ENCODE measurements at places on chromosomes 1 and 21.

DNA sequence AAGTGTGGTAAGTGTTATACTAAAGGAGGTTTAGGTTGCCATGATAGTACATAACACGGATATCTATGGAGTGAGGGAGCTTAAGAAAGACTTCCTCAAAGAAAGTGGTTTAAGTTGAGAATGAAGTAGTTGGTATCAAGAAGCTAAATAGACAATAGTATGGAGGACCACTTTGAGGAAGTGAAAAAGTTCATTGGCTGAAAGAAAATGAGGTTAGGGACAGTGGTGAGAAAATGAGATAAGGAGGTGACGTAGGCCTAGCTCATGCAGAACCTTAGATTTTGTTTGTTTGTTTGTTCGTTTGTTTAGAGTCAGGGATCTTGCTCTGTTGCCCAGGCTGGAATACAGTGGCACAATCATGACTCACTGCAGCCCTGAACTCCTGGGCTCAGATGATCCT, 72.2 kb upstream of the PPIH start:
- DNase-seq: no peak

GRCh38 chr1:2945821-2946231, 75.4 kb upstream of the ACTRT2 start:
- DNase-seq: no peak

- DNase-seq: no peak
These were observed 128.3 kb downstream of the ELAVL4 start for GRCh38 chr1:50237056-50237455.

- DNase-seq: no peak
These were observed 470 bp upstream of the RTCA start for GRCh38 chr1:100265562-100265930.

DNA sequence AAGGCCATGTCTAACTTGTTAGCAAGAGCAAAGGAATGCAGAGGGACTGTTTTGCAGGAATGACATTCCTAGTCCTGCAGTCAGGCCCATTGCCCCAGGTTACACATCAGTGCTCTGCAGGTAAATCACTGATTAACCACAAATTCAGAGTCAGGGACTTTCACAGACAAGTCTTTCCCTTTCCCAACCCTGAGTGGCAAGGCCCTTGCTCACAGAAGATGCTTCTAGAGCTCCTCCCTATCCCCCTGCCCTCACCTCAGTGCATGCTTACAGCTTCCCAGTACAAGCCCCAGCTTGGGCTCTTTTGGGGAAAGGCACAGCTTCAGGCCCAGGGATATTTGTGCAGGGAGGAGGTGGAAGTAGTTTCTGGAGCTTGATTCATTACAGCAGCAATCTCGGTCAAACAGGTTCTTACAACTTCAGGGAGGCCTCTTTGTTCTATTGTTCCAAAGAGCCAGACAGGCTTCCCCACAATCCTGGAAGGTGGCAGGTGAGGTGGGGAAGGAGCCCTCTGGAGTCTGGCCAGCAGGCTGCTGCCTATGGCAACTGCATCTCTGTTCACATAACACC, 53.9 kb downstream of the CASQ2 start:
- DNase-seq: no peak

DNA sequence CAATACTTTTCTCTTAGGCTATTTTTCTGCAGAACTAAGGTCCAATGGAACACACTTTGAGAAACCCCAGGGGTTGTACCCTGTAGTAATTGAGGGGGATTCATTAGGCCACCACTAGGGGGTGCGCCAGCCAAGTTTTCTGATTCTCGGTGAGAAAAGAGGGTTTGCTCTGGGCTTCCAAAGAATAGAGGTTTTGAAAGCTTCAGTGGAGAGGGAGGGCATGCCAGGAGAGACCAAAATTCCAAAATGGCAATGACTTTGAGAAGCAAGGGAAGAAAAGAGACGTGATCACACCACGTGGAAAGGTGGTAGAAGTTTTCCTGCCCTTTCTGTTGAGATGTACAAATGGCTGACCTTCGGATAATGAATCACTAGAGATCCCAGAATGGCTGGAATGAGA, 323.3 kb downstream of the RPS6KC1 start:
- DNase-seq: peak; percentile 72

DNA sequence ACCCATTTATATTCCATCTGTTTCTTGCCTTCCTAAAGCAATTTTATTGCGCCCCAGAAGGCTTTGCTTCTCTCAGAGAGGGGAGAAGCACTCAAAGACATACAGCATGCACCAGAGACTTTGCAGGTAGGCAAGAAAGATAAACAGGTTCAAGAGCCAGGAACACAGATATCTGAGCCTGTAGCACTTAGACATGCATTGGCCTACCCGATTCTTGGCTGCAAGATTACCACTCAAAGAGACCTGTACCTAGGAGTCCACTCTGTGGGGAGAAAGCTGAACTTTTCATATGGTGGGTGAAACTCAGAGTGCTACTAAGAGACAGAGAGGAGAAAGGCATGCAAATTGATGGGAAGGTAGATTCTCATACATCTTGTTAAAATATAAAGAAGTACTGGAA, 609.4 kb upstream of the PKN2 start:
- no peak for DNase-seq

DNA sequence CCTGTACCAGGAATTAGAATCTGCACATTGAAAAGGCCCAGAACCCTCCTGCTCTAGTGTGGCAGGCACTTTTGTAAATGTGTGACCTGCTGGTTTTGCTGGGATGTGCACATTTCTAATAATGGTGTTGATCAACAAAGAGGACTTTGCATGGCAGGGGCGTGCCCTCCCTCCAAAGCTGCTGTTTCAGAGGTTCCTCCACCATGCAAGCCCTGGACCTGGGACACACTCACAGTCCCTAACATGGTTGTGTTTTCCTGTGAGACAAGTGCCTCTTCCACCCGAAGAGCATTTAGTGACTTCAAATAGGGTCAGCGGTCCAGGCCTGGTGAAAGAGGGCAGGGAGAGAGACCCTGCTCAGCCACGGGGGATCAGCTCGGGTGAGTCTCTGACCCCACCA, 28.1 kb downstream of the TENT5C start:
- no peak for DNase-seq

DNA sequence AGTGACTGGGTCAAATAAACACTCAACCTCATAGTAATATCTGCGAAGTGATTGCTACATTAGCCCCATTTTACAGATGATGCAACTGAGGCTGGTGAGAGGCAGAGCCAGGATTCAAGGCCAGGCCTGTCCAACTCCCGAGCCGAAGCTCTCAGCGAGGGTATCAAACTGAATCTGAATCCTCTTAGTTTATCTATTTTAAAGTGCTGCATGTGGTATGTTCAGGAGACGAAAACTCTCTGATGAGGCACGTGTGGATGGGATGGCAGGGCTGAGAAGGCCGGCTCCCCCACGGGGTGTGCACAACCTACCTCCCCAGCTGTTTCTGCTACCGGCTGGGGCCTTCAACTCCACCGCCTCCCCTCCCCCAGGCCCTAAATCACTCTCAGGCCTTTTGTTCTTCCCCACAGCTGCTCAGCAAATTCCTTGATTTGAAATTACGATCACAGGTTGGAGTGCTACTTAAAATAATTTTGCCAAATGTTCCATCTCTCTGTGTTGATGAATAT, 171.8 kb downstream of the TOMM20 start:
- DNase-seq: no peak

GRCh38 chr21:41510500-41510899, 2.5 kb upstream of the TMPRSS2 start:
- no peak for DNase-seq

- no peak for DNase-seq
These were observed 26.6 kb downstream of the NUAK2 start for GRCh38 chr1:205294934-205295333.

DNA sequence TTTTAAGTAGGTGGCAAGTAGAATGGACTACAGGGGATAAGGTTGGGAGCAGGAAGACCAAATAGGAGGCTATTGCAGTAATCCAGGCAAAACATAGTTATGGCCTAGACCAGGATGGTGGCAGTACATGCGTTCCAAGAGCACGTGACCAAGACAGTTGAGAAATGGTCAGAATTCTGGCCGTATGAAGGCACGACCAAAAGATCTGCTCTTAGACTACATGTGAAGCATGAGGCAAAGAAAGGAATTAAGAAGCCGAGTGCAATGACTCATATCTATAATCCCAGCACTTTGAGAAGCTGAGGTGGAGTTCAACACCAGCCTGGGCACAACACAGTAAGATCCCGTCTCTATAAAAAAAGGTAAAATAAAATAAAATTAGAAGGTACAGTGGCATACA, 71.3 kb downstream of the LUZP1 start:
- DNase-seq: no peak

GRCh38 chr1:32991819-32992488, 27.3 kb upstream of the RNF19B start:
- DNase-seq: no peak

GRCh38 chr1:113241237-113241636, 149.1 kb upstream of the MAGI3 start:
- DNase-seq: no peak

DNA sequence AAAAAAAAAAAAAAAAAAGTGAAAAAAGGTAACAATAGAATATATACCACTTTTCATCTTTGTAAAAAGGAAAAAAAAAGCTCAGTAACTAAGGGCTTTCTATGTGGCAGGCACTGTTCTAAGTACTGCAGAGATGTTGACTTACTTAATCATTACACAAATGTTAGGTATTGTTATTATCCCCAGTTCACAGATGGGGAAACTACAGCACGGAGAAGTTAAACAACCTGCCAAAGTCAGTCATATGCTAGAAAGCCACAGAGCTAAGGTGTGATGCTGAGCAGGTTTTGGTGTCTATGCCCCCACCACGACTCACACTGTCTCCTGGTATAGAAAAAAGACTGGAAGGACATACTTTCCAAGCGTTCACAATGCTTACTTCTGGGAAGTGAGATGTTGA, 6.6 kb upstream of the PNRC2 start:
- no peak for DNase-seq

GRCh38 chr1:184545601-184546000, 158.8 kb downstream of the C1orf21 start:
- no peak for DNase-seq

DNA sequence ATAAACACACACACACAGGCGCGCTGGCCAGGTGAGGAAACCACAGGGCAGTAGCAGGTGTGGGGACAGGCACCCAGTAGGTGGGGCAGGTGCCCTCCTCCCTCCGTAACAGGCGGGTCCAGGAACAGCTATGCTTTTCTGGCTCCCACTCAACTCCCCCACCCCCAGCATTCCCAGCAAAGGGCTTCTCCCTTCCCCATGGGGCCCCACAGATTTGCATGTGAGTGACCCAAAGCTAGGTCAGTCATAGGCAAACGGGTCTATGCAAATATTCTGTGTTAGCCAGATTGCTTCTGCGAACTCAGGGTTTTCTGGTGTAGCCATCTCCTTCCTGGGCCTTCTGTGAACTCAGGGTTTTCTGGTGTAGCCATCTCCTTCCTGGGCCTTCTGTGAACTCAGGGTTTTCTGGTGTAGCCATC, 114.2 kb downstream of the SIK1 start:
- DNase-seq: no peak

DNA sequence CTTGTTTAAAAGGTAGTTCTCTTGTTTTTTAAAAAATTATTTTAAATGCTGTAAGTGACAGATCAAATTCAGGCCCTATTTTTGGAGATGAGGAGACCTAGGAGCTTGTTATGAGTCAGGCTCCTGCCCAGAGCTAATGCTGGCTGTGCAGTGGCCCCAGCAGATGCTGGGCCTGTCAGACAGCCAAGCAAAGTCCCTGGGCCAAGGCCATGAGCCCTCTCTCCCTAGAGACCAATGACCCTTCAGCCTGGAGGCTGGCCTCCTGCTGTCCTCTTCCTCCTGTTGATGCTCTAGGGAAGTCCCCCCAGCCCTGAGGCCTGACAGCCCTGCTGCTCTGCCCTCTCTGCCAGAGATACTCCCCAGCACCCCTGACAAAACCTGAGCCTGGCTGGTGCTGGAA, 128.1 kb upstream of the CTTNBP2NL start:
- DNase-seq: no peak

- DNase-seq: no peak
These were observed 12.0 kb downstream of the F11R start for GRCh38 chr1:161008869-161009510.

Data from stimulated activated CD4-positive, alpha-beta T cell treated with anti-CD3 and anti-CD28 coated beads, Interleukin-2, amount 100 ng/mL, for 24 hours (primary cell).